DND-41 (cell line): ENCODE measurements at places on chromosomes 4 and X.

- no peaks in the 10 kb centered on the region for H3K27me3 ChIP-seq
- no peaks in the 10 kb centered on the region for H3K4me1 ChIP-seq
- H3K36me3 ChIP-seq = no peaks in the 10 kb centered on the region
- H3K27ac ChIP-seq = no peak overlapping the region
Observed at GRCh38 chr4:151901631-151902030, 140.8 kb upstream of the GATB start.

- peak; percentile 54 for DNase-seq
- H3K27ac ChIP-seq = no peak overlapping the region
- no peaks in the 10 kb centered on the region for H3K27me3 ChIP-seq
- H3K4me3 ChIP-seq = no peak overlapping the region
- H3K4me1 ChIP-seq = no peaks in the 10 kb centered on the region
Observed at GRCh38 chr4:88033309-88033708, 25.9 kb downstream of the PKD2 start.

DNA sequence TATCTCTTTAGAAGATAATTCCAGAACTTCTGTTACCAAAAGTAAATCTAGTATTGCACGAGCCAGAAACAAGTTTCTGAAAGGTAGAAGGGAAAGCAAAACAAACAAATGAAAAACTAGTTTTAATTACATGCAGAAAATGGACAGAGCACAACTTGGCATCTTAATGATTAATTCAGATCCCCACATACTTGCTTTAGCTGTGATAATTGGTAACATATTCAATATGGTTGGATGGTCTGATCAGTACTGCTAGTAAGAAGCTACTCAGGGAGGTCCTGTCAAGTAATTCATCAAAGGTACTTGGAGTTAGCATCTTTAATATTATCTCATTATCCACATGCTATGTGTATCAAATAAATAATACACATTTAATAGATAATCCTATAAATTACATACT lies 204.3 kb downstream of the TRAM1L1 start:
- H3K27me3 ChIP-seq = no peaks in the 10 kb centered on the region
- no peak overlapping the region for H3K27ac ChIP-seq
- H3K4me1 ChIP-seq = no peaks in the 10 kb centered on the region
- no peaks in the 10 kb centered on the region for H3K36me3 ChIP-seq
- no peak for DNase-seq
- H3K4me3 ChIP-seq = no peak overlapping the region

- H3K4me1 ChIP-seq = no peaks in the 10 kb centered on the region
- no peaks in the 10 kb centered on the region for H3K27me3 ChIP-seq
- no peaks in the 10 kb centered on the region for H3K36me3 ChIP-seq
- no peak overlapping the region for H3K4me3 ChIP-seq
- H3K27ac ChIP-seq = no peak overlapping the region
Observed at GRCh38 chrX:38052096-38052495, 45.7 kb downstream of the SYTL5 start.

DNA sequence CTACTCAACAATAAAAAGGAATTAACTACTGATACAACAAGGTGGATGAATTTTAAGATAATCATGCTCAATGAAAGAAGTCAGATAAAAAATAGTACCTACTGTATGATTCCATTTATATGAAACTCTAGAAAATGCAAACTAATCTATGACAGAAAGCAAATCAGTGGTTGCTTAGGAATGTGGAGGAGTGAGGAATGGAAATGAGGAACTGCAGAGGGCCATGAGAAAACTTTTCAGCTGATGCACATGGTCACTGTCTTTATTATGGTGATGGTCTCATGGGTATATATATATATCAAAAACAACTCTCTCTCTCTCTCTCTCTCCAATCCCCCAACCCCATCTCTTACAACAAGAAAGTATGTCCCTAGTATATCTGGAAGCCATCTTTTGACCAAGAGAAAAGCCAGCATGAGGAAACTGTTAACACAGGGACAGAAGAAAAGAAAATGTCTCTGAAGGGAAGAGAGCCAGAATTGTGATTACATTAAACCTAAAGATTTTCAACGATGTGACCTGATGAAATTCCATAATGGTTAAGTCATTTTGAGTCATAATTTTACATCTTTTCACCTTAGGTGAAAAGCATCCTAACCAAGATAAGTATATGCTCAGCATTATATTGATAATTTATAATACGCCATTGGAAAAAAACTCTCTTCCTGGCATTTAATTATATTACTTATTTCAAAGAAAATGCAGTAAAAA lies 8.5 kb upstream of the NFKB1 start:
- H3K4me1 ChIP-seq = peaks cover 6% of the 10 kb centered on the region
- no peak for DNase-seq
- H3K4me3 ChIP-seq = no peak overlapping the region
- H3K27ac ChIP-seq = no peak overlapping the region
- no peaks in the 10 kb centered on the region for H3K27me3 ChIP-seq
